Activated naive CD8-positive, alpha-beta T cell treated with anti-CD3 and anti-CD28 coated beads for 36 hours (primary cell): ENCODE measurements at places on chromosomes 16 and 17. TPM values are rescaled to one million over a fixed set of nuclear protein-coding genes. Genes with fewer than 3 reads are reported as not detected.

CALCOCO2 gene
- 69.3 TPM for total RNA-seq

MAF gene
- 0.36 TPM for total RNA-seq

NOD2 gene
- 1.2 TPM for total RNA-seq

SLC16A6 gene
- 6.0 TPM for total RNA-seq

FBXW10B gene
- total RNA-seq, result 0.82 TPM

CIAPIN1 gene
- total RNA-seq, result 73.6 TPM

GP1BA gene
- total RNA-seq, result not detected

TEDC2 gene
- 24.0 TPM for total RNA-seq

CUEDC1 gene
- total RNA-seq, result 0.18 TPM

KRT40 gene
- total RNA-seq, result not detected

- DNase-seq, result no peak
Measured at GRCh38 chr16:86306011-86306644, 204.2 kb upstream of the FOXF1 start.

DNA sequence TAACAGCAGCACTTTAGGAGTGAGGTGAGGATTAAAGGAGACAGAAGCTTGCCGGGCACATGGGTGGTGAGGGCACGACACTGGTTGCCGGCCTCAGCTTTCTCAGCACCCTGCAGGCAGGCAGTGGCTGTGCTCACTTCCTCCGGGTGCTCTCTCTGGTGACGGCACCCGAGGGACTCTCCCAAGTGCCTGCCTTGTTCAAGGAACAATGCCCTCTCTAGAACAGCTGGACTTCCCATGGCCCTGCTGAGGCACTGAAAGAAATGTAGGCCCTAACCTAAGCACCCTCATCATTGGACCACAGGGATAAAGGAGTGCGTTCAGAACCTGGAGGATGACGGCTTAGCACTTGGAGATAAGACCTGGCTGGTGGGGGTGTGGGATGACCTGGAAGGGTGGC is 72.7 kb downstream of the N4BP1 start:
- DNase-seq, result peak; percentile 27

DNA sequence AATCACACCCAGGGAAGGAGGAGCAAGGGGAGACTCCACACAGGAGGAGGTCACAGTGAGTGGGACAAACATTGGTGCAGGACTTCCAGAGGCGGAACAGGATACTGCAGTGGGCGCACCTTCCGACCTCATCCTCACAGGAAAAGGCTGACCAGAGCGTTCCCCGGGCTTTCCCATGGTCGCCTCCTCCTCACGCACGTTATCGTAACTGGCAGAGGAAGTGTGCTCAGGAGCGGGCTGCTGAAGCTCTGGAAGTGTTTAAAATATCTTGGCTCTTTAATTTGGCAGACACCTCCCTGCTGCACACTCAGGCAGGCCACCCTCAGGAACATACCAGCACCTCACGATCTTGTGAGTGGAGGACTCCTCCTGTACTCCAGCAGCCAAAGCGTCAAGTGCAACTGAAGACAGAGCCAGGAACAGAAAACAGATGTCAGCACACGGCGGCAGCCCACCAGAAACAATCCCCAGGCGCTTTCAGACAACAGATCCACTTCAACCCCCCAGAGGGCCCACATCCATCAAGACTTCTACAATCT is 17.5 kb downstream of the FANCA start:
- DNase-seq, result no peak

DNA sequence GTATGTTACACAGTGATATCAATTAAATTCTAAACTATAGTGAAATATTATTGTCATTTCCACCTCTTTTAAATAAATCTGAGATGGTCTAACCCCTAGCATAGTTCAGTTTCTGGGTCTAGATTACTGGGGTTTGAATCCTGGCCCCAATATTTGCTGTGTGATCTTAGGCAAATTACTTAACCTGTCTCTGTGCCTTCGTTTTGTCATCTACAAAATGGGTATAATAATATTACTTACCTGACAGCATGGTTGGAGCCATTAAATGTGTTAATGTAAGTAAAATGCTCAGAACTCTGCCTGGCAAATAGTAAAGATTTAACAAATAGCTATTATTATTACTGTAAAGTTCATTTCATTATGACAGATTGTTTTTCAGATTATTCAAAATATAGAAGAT is 52.3 kb downstream of the BMERB1 start:
- DNase-seq, result no peak

DNA sequence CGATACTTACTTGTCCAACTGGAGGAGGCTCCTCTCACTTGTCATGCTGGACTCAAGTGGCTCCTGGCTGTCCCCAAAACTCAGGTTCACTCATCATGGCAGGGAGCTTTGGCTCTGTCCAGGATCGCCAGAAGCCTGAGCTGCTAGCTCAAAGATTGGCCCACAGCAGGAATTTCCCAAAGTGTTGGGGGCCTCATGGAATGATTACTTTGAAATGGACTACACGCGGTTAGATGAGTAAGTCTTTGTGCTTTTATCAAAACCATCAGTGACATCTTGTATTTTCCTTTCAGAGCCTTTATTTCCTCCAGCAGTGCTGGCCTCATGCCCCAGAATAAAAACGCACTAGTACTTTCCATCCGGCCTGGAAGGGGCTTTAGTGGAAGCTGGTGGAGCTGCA is 29.2 kb upstream of the PHB1 start:
- no peak for DNase-seq

GRCh38 chr17:74566132-74566753 is 1.1 kb downstream of the CD300H start:
- DNase-seq, result peak; percentile 19

DNA sequence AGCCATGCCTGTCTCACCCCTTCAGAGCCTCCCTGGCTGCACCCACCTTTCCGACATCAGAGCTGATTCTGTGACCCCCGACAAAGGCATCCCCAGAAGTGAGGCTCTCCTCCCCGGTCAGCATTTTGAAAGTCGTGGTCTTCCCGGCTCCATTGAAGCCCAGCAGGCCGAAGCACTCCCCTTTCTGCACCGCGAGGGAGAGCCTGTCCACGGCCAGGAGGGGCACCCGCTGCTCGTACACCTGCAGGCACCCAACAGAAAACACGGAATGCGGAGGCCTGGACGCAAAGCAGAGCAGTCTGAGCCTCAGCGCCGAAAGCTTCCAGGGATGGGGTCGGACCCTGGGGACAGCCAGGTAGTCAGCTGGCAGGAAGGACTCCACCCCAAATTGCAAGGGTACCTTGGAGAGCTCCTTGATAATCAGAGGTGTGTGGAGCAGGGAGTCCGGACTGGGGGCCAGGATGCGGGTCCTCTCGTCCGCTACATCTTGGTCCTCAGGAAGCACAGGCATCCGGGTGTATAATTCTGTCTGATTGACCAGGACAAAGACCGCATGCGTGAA is 13.1 kb upstream of the RNPS1 start:
- no peak for DNase-seq

DNA sequence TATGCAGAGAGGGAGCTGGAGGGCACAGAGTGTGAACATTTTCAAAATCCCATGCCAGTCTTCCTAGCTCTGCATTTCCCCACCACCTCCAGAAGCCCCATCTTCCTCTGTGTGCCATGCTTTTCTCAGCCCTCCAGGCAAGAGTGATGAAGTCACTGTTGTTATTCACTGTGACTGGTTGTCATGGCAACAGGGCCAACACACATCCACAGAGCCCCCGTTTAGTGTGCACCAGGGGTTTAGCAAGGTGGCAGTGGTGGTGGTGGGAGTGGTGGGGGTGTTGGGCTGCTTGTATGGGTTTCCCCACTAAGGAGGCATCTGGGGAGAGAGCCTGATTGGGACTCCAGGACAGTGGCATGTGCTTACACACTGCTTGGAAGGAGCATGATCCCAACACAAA is 309.9 kb upstream of the ASIC2 start:
- no peak for DNase-seq

GRCh38 chr17:34781071-34781470 is 180.2 kb downstream of the CCT6B start:
- DNase-seq, result no peak

GRCh38 chr17:4839965-4840892 is 7.1 kb downstream of the MINK1 start:
- DNase-seq, result no peak

DNA sequence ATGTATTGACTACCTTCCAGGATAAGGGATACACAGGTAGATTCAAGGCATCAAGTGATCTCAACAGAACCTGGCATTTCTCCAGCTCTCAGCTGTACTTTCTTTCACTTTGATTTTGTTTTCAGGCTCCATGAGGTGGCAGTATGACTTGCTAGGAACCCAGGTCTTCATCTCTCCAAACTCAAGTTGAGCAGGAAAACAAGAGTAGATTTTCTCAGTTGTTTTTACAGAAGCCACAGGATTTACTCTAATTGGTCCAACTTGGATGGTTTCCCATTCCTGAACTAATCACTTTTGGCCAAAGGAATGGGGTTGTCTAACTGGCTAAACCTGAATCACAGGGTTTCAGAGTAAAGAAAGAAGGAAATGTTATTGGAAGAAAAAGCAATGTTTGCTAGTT is 146.6 kb downstream of the TRIM37 start:
- no peak for DNase-seq

DNA sequence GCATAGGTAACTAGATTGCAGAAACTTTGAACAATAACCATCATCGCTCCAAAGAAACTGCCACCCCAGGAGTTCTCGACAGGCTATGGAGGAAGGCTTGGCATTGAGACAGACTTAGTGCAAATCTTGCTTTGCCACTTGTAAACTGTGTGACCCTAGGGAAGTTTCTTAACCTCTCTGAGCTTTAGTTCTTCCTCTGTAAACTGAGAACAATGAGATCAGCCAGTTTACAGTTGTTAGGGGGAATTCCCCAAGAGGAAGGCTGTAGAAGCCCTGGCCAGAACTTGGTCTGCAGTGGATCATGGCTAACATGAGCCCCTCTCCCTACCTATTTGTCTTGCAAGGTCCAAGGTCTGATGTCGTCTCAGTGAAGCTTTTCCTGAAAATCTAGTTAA is 78.9 kb downstream of the NT5M start:
- DNase-seq, result no peak

DNA sequence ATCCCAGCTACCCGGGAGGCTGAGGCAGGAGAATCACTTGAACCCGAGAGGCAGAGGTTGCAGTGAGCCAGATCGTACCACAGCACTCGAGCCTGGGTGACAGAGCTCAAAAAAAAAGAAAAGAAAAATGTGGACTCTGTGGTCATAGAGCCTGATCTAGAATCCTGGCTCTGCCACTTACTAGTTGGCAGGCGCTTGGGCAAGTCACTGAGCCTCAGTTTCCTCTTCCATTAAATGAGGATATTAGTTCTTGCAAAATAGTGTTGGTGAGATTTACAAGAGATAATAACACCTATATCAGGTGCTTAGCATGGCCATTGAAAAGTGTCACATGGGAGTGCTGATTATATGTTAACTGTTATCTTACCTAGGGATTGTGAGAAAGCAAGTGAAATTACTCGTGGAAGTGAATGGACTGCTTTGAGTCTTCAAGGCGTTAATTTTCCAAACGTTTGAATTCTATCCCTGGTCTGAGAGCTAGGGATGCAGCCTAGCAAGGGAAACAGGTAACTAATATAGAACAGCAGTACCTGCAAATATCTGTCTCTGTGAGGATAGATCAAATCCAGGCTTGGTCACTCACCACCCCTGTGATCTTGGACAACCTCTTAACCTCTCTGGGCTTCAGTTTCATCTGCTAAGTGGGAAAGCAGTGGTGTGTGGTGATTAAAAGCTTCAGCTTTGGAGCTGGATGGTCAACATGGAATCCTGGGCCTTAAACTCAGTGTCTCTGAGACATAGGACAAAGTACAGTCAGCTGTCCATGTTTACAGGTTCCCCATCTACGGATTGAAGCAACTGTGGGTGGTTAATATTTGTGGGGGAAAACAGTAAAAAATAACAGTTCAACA is 953 bp upstream of the NSMCE1 start:
- DNase-seq, result no peak

DNA sequence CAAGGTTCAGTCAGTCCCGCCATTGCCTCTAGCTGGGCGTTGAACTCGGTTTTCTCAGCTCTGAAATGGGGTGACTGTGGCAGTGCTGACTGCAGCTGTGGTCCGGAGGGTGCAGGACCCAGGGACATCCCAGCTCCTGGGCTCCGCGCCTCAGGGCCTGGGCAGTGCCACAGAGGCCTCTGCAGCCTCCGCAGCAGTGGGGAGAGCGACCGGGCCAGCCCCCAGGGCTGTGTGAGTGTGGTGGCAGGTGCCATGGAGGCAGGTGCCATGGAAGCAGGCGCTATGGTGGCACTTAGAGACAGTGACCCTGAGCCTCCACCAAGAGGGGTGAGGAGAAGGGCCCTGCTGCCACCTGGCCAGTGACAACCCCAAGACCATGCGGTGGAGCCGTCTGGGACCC is 30.9 kb downstream of the ZNF469 start:
- no peak for DNase-seq
